GM23338 (cell line): ENCODE measurements at places on chromosomes 6 and 20.

- DNase-seq: peak; percentile 95
These were observed 231.9 kb downstream of the PKHD1 start for GRCh38 chr6:51855310-51856082.

- DNase-seq: no peak
These were observed 149.2 kb upstream of the EXOC2 start for GRCh38 chr6:842141-842540.

GRCh38 chr6:152461556-152461955 is 175.6 kb downstream of the SYNE1 start:
- DNase-seq: no peak

GRCh38 chr6:39847221-39847620 is 55.0 kb downstream of the DAAM2 start:
- peak; percentile 32 for DNase-seq

- no peak for DNase-seq
These were observed 531.8 kb downstream of the UTRN start for GRCh38 chr6:144816936-144817335.
